ENCODE measurements at places on chromosomes 7 and 10.
A peak's percentile ranks its signal among the peaks of the same experiment; 100 is the strongest.

DNA sequence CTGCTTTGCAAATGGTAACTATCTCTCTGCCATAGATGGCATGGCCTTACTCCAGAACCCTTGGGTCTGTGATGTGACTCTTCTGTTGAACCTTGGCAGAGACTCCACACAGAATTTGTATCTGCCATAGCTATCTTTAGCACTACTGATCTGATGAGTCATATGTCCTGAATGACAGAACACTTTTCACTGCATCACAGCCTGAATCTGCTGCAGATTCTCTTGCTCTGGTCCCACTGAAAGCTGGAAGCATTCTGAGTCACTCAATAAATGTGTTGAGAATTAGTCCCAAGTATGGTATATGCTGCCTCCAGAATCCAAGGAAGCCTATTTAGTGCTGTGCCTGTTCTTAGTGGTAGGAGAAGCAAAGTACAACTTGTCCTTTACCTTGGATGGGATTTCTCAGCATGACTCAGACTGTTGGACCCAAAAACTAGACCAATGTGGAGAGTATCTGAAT lies 39.5 kb upstream of the ANKRD1 start:
- no peak for DNase-seq

DNA sequence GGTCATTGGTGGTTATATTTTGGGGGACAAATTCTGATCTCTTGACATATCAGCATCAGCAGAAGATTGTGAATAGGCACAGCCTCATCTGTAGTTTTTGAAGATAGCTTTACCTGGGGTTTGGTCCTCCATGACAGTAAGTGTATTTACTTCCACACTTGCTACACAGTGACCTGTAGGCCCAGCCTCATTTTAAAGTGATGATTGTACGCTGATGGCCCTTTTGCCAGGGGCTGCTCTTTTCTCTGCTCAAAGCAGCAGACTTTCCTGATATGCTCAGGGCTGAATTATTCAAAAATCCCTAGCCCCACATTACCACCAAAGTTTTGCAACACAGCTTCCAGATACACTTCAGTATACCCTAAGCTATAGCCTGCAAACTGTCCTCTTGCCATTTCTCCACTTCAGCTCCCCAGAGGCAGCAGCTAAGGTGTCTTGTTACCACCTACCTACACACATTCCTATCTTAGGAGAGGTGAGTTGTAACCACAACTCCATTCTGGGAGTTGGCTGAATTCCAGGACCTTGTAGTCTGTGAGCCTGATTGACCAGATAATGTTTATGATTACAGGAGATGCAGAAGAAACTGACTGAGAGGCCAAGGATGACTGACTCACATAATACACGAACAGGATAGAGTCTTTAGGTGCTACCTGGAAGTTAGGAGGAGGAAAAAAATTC lies 6.0 kb downstream of the ASB4 start:
- peak; percentile 74 for DNase-seq

GRCh38 chr10:118246332-118247295 lies 95.5 kb downstream of the FAM204A start:
- no peak for DNase-seq

- peak; percentile 4 for DNase-seq
These were observed 428.9 kb downstream of the PCDH15 start for GRCh38 chr10:54372179-54372578.

GRCh38 chr7:115825456-115826115 lies 205.0 kb downstream of the TFEC start:
- peak; percentile 9 for DNase-seq

- no peak for DNase-seq
These were observed 175.6 kb downstream of the ELFN1 start for GRCh38 chr7:1845536-1846311.

- no peak for DNase-seq
These were observed 67.3 kb upstream of the SHH start for GRCh38 chr7:155879592-155879991.

- DNase-seq = no peak
These were observed 98.8 kb downstream of the PRKAG2 start for GRCh38 chr7:151777908-151778670.

DNA sequence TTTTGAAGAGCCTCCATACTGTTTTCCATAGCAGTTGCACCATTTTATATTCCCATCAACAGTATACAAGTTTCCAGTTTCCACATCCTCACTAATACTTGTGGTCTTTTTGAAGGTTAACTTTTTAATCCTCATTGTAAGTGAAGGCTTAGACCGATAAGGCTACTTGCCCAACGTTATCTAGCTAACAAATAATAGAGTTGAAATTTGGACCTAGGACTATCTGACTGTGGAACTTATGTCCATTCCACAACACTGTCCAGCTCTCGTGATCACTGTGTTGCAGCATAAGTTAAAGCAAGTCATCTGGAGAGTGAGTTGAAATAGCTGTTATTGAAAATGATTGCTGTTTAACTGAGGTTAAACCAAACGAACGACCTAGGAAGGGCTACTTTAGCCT lies 84.0 kb downstream of the ZNF92 start:
- no peak for DNase-seq

- no peak for DNase-seq
These were observed 37.0 kb upstream of the CCSER2 start for GRCh38 chr10:84291384-84291783.

DNA sequence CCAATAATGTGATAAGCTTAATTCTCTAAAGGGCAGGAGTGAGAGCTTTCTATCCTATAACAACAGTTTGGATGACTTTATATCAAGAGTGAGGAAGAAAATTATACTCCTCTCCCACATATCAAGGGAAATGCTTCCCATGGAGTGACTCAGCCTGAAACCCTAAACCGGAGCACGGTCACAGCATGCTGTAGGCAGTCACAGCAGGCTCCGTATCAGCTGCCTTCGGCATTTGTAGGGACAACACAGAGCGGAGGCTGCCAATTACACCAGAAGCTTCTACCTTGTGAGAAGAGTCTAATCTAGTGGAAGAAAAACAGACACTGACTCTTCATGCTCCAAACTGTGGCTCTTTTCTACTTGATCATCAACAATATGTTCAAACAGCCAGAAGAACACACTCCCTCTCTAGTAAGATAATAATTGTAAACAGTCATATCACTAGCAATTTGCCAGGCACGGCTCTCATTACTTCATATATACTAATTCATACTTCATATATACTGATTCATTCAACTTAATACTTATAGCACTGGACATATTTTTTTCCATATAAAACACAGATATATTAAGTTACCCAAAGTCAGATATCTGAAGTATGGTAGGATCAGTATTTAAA lies 65.9 kb downstream of the DGKB start:
- no peak for DNase-seq

DNA sequence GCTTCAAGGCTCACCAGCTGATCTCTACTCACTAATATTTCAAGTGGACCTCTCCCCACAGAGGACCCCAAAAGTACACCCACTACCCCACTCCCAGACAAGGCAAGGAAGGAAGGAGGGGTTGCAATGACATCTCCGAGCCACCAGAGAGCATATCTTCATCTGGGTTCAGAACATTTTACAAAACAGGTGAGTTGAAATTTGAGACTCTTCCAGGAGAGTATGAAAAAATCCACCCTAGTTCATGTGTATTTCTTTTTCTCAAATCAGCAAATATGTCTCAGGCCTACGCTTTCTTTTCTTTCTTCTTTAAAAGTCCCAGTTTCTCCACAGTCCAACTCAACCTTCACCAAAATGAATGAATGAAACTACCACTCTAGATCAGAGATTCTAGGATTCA lies 61.9 kb downstream of the SGMS1 start:
- no peak for DNase-seq

DNA sequence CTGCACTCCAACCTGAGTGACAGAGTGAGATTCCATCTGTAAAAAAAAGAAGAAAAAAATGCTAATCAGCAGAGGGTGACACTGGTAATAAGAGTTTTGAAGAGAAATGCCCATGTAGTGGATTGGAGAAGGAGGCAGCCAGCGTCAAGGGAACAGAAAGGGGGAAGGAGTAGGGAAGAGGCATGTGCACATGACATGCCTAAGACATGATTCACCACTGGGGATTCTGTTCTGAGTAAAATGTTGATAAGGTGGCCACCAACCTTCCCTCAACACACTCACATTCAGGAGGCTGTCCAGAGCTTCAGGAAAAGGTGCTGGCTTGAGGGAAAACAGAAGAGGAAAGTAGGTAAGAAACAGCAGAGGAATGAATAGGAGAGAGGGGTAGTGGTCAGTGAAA lies 39.9 kb downstream of the AKR1D1 start:
- DNase-seq = peak; percentile 65

DNA sequence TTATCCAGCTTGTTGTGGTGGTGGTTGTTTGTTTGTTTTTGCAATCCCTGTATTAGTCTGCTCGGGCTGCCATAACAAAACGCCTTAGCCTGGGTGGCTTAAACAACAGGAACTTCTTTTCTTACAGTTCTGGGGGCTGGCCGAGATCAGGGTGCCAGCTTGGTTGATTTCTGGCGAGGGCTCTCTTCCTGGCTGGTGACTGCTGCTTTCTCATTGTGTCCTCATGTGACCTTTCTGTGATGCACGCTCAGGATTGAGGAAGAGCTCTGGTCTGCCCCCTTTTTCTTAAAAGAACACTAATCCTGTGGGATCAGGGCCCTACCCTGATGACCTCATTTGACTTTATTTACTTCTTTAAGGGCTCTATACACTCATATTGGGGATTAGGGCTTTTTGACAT lies 107.1 kb upstream of the NRP1 start:
- DNase-seq = no peak

DNA sequence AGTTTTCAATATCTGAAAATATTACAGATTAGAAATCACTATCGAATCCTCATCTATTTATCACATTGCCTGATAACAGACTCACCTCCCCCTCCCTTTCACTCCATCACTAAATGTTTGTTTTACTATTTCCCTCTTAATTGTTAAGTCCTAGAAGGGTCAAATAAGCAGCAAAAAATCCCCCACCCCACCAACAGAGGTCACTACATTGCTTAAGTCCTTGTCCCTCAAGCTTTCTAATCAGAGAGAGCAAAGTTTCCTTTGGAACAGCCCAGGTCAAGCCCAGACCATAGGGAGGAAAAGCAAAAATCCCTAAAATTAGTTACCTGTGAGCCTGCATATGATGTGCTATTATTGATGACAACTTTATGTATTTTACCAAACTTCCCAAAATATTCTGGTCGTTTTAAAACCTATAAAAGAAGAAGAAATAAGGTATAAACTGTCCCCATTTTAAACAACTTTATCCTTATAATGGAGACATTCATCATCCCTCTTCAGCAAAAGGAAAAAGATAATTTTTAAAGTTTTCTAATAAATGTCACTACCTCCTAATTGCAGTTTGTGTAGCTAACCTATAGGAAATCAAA lies 95.0 kb downstream of the CNOT4 start:
- DNase-seq = peak; percentile 35

GRCh38 chr7:36742911-36743775 lies 18.8 kb upstream of the AOAH start:
- DNase-seq = no peak

- DNase-seq = peak; percentile 82
These were observed 6.4 kb upstream of the PON2 start for GRCh38 chr7:95441042-95441823.

- DNase-seq = no peak
These were observed 20.5 kb upstream of the ZNF273 start for GRCh38 chr7:64882341-64883112.

DNA sequence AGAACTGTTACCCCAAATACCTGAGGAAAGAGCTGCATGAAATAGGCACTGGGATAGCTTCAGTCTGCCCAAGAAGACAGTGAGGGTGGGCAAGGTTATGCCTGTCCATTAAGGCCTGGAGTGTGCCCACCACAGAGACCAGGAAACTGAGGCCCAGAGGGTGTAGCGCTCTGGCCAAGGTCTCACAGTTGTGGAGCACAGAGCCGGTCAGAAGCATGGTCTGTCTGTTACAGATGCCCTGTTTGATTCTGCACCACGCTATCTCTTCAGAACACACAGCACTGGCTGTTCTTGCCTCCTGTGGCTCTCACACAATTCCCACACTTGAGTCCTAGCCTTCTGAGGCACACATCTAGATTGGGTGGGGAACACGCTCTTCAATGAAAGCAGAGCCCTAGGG lies 261.4 kb downstream of the GRID1 start:
- DNase-seq = no peak

DNA sequence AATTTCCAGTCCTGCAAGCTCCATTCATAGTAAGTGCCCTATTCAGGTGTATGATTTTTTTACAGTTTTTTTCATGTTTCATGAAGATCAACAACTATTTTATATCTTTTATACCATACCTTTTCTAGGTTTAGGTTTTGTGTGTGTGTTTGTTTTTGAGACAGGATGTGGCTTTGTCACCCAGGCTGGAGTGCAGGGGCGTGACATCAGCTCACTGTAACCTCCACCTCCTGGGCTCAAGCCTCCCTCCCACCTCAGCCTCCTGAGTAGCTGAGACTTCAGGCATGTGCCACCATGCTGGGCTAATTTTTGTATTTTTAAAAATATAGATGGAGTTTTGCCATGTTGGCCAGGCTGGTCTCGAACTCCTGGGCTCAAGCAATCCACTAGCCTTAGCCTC lies 35.0 kb downstream of the ARMH3 start:
- DNase-seq = no peak

GRCh38 chr7:151934584-151934983 lies 21.7 kb upstream of the GALNTL5 start:
- peak; percentile 59 for DNase-seq

- no peak for DNase-seq
These were observed 27.5 kb downstream of the ELMO1 start for GRCh38 chr7:37420946-37421695.

- DNase-seq = no peak
These were observed 71.2 kb downstream of the DNMBP start for GRCh38 chr10:99938563-99938962.

- no peak for DNase-seq
These were observed 9.7 kb downstream of the AHR start for GRCh38 chr7:17307969-17308648.

- DNase-seq = no peak
These were observed 34.1 kb downstream of the ZRANB1 start for GRCh38 chr10:124975977-124976514.

GRCh38 chr7:114976666-114977065 lies 54.8 kb downstream of the MDFIC start:
- no peak for DNase-seq

GRCh38 chr10:964321-964987 lies 23.8 kb upstream of the GTPBP4 start:
- DNase-seq = no peak

All from large intestine (tissue), 12 donors.